Spinal cord (tissue), 10 donors: ENCODE measurements at places on chromosomes 16 and 17.

DNA sequence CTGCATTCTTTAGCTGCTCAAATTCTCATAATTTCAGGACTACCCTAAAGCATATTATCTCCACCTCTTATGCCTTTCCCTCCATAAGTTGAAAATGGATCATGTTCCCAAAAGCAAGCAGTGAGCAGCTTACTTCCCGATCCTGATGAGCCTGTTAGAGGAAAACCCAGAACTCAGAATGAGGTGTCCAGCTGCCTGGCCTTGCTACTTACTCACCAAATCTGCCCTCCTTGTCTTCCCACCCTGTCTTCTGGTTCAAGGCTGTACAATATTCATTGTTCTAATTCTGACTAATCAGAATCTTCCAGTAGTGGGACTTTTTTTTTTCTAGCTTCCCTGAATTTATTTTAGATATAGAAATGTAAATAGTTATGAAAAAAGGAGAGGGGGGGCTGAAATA lies 10.8 kb downstream of the LYRM1 start:
- no peak for DNase-seq

GRCh38 chr16:764848-765487 lies 4.4 kb downstream of the MSLN start:
- DNase-seq: no peak

- DNase-seq: no peak
Measured at GRCh38 chr16:87831421-87832136, 37.7 kb downstream of the SLC7A5 start.

GRCh38 chr17:50064253-50065001 lies 8.5 kb downstream of the ITGA3 start:
- DNase-seq: no peak

DNA sequence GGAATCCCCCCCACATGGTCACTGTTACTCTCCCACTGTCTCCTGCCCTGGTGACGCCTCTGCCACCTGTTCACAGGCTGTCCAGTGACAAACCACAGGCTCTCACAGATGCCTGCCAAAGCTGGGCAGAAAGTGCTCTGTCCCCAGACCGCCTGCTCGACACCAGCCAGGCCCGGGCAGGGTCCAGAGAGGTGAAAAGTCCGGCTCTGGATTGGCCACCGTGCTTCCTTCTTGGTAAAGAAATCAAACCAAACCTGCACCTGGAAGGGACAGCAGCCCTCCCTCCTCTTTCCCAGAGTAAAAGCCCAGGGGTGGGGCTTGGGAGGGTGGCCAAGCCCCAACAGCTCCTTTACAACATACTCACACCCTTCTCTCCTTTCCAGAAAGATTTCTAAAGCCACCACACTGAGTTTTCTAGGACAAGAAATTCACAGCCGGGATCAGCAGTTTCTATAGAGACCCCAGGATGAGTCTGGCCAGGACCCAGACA lies 6.2 kb downstream of the PCGF2 start:
- peak; percentile 93 for DNase-seq

GRCh38 chr17:77174928-77175661 lies 34.3 kb downstream of the SEC14L1 start:
- no peak for DNase-seq

- no peak for DNase-seq
Measured at GRCh38 chr17:73201215-73202069, 8.6 kb downstream of the COG1 start.

- no peak for DNase-seq
Measured at GRCh38 chr16:12178251-12178990, 201.9 kb downstream of the SNX29 start.

DNA sequence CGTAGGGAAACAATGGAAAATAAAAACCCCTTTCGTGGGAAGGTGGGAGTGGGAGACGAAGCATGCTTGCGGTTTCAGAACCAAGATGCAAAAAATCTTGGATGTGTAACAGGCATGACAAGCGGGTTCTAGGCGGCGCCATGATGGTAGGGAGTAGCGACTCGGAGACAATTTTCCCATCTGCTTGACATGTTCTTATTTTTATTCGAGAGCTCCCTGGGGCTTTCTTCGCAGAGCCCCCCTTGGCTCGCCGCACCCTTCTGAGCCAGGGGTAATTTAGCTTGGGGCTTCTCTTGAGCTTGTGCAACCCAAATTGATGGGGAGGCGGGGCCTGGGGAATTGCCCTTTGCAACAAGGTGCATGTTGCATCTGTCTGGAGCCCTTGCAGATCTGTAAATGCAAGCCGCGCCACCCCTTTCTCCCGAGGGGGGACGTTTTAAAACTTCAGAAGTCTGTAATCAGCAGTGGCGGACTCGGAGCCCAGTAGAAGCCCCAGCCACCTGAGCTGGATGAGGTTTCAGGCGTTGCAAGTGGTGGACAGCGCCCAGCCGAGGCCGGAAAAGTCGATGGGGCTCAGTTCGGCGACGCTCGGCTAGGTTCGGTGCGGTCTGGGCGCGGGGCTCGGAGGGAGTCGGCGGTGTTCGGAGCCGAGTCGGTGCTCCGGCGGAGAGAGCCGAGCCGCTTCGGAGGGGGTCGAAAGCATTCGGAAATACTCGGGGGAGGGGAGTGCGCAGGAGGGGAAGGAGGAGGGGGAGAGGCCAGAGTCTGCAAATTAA lies 2.9 kb downstream of the GNAO1 start:
- peak; percentile 98 for DNase-seq

DNA sequence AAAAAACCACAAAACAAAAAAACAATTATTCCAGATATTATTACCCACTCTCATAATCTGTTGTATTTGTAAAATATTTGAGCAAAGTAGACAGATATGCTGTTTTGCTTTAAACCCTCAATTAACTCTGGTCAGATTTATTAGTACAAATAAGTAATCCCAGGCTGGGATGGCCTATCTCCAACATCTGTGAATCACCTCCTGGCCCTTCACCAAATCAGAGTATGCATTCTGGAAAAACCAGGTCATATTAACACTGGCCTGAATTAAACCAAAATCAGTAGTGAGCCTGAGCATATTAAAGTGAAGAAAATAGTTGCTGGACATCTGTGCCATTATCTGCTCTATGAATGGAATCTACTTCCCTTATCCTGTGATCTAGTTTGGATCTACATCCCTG lies 41.0 kb downstream of the STAT3 start:
- no peak for DNase-seq

- no peak for DNase-seq
Measured at GRCh38 chr17:31050948-31051347, 43.8 kb upstream of the NF1 start.

DNA sequence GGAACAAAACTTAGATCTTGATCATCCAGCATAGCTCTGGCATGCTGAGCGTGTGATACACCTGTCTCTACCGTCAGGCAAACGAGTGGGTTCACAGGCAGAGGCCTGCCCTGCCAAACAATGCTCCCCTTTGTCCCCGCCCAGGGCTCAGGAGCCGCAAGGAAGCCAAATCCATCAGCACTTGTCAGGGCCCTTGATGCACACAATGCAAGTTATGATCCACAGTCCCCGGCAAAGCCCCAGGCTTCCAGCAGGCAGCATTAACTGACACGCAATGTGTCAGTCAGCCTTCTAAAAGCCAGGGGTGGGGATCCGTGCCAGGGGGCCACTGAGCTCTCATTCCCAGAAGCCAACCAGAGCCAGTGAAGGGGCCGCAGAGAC lies 460.9 kb downstream of the SLC39A11 start:
- no peak for DNase-seq

DNA sequence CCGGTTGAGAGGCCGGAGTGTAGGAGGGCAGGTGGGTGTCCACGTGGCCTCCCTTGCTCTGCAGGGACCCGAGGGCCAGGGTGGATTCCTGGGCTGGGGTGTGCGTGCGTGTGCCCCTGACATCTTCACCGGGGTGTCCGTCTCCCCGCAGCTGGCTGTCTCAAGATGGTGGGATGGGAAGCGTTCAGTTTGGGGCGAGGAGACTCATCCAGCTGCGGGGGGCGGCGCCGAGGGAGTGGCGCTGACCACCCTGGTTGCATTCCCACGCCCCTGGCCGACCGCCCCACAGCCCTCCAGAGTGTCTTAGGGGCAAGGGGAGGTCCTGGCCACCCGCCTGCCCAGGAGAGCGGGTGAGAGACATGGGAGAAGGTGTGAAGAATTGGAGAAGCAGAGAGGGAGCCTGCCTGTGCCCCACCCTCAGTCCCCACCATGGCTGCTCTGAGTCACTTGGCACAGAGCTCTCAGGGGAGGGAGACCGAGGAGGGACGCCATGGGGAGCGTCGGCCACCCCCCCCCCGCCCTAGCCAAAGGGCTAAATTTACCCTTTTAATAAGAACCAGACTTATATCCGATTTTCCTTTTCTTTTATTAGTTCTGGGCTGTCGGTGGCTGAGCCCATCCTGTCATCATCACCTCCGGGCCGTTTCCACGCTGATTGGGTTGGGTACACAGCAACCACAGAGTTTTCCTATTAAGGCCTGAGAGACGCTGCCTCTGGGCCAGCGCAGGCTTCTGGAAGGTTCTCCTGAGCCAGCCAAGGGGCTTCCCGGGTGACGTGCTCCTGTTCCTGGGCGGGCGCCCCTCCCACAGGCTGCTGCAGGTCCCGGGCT lies 22.0 kb downstream of the BAHCC1 start:
- no peak for DNase-seq

GRCh38 chr16:25060920-25061319 lies 45.8 kb upstream of the ARHGAP17 start:
- no peak for DNase-seq

- DNase-seq: no peak
Measured at GRCh38 chr17:67602444-67602843, 115.3 kb upstream of the NOL11 start.
